Hepatocyte (in vitro differentiated cells): ENCODE measurements at places on chromosomes 13 and 19. TPM values are rescaled to one million over a fixed set of nuclear protein-coding genes. Genes with fewer than 3 reads are reported as not detected.

CFAP97D2 gene
- total RNA-seq, result not detected in 2 replicates

RNF17 gene
- total RNA-seq, result not detected in 2 replicates

ELSPBP1 gene
- 1.0 and 2.4 TPM in 2 replicates for total RNA-seq

LAIR1 gene
- 0.20 and 3.9 TPM in 2 replicates for total RNA-seq

ATP4A gene
- 5.0 and 6.4 TPM in 2 replicates for total RNA-seq

GRCh38 chr13:19958155-19959111 lies at the start of gene ZMYM2:
Gene ZMYM2, plus strand, starts transcription at chr13:19958727. Its CDS starts 34,346 bp downstream, at chr13:19993073.
- peak within 1 kb of the TSS; percentile 100 for H3K27ac ChIP-seq
- H3K27me3 ChIP-seq, result no peaks in the 10 kb centered on the region
- H3K4me3 ChIP-seq, result peak within 1 kb of the TSS; percentile 69
- no peaks in the 10 kb centered on the region for H3K36me3 ChIP-seq
- peaks cover 18% of the 10 kb centered on the region for H3K4me1 ChIP-seq
- DNase-seq, result peak; percentile 99

GRCh38 chr19:47156861-47157430 lies 26.3 kb downstream of the SAE1 start:
- no peak overlapping the region for H3K4me3 ChIP-seq
- no peaks in the 10 kb centered on the region for H3K27me3 ChIP-seq
- no peak for DNase-seq
- no peaks in the 10 kb centered on the region for H3K36me3 ChIP-seq

GRCh38 chr13:26037302-26037701 lies 14.5 kb downstream of the SHISA2 start:
- no peak for DNase-seq
- no peaks in the 10 kb centered on the region for H3K4me1 ChIP-seq
- H3K4me3 ChIP-seq, result no peak overlapping the region
- H3K36me3 ChIP-seq, result no peaks in the 10 kb centered on the region
- H3K27me3 ChIP-seq, result no peaks in the 10 kb centered on the region
- H3K27ac ChIP-seq, result no peak overlapping the region

DNA sequence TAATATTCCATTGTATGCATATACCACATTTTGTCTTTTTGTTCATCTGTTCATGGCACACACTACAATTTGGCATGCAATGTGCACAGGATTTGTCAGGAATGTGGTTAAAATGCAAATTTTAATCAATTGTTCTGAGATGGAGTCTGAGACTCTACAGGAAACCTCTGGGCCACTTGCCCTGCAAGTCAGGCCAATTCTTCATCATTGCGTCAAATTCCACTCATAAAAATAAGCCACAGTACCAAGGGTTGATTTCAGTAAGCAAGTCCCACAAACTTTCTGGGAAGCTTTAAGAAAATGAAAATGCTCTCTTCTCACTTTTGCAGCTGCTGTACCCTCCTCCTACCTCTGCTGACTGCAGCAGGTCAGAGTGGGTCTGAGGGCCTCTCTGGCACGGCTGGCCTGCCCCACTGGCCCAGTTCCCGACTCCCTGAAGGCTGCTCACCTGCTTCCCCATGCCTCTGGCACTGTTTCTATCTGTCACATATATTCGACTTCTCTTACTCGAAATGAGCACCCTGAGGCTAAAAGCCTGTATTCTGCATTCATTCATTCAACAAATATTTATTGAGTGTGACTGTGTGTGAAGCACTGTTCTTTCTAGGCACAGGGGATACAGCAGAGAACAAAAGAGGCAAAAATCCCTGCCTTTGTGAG lies 83.8 kb upstream of the WASF3 start:
- H3K4me1 ChIP-seq, result peaks cover 13% of the 10 kb centered on the region
- no peak overlapping the region for H3K27ac ChIP-seq
- no peak for DNase-seq
- no peaks in the 10 kb centered on the region for H3K27me3 ChIP-seq
- no peak overlapping the region for H3K4me3 ChIP-seq

GRCh38 chr19:33797802-33798671 lies 1.4 kb downstream of the KCTD15 start:
- peak overlapping the region; percentile 93 for H3K4me3 ChIP-seq
- DNase-seq, result peak; percentile 55
- no peaks in the 10 kb centered on the region for H3K27me3 ChIP-seq
- H3K36me3 ChIP-seq, result no peaks in the 10 kb centered on the region
- peaks cover 5% of the 10 kb centered on the region for H3K4me1 ChIP-seq
- peak overlapping the region; percentile 96 for H3K27ac ChIP-seq

DNA sequence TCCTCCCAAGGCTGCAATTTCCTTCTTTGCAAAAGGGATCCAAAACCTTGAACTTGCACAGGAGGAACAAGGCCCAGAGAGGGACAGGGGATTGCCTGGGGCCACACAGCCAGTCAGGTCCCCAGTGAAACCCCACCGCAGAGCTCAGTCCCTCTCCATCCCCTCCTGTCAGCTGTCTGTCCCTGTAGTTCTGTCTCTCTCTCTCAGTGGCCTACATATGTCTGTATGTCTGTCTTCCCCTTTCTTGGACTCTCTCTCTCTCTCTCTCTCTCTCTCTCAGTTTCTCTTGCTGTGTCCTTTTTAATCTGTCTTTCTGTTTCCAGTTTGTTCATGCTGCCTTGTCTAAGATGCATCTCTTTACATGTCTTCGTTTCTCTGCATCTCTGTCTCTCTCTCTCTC lies 11.5 kb downstream of the CEACAM19 start:
- DNase-seq, result no peak
- H3K4me1 ChIP-seq, result no peaks in the 10 kb centered on the region
- H3K4me3 ChIP-seq, result no peak overlapping the region
- H3K27ac ChIP-seq, result no peak overlapping the region

GRCh38 chr13:73983109-73983508 lies 151.1 kb downstream of the KLF12 start:
- no peaks in the 10 kb centered on the region for H3K36me3 ChIP-seq
- no peak overlapping the region for H3K27ac ChIP-seq
- H3K4me3 ChIP-seq, result no peak overlapping the region
- H3K27me3 ChIP-seq, result no peaks in the 10 kb centered on the region
- peaks cover 1% of the 10 kb centered on the region for H3K4me1 ChIP-seq

DNA sequence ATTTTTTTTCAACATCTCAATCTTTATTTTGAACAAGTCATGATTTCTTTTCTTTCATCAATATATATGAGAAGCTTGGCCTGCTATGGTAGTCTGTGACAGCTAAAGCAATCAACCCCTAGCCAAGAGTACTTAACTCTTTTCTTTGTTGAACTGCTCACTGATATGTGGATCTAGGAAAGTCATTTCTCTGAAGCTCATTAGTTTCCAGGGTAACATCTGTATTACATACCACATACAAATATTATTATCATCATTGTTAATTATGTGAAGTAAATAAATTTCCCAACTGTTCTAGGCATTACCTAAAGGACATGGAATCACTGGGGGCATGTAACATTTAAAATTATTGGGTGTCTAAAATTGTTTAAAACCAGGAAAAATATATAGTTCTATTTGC lies 267.3 kb downstream of the DCT start:
- peaks cover 4% of the 10 kb centered on the region for H3K4me1 ChIP-seq
- H3K27me3 ChIP-seq, result no peaks in the 10 kb centered on the region
- DNase-seq, result no peak
- no peak overlapping the region for H3K27ac ChIP-seq
- no peaks in the 10 kb centered on the region for H3K36me3 ChIP-seq

GRCh38 chr13:73090116-73090822 lies 31.5 kb downstream of the KLF5 start:
- no peak overlapping the region for H3K4me3 ChIP-seq
- peak; percentile 80 for DNase-seq
- peak overlapping the region; percentile 97 for H3K27ac ChIP-seq
- no peaks in the 10 kb centered on the region for H3K36me3 ChIP-seq
- no peaks in the 10 kb centered on the region for H3K27me3 ChIP-seq
- H3K4me1 ChIP-seq, result no peaks in the 10 kb centered on the region

DNA sequence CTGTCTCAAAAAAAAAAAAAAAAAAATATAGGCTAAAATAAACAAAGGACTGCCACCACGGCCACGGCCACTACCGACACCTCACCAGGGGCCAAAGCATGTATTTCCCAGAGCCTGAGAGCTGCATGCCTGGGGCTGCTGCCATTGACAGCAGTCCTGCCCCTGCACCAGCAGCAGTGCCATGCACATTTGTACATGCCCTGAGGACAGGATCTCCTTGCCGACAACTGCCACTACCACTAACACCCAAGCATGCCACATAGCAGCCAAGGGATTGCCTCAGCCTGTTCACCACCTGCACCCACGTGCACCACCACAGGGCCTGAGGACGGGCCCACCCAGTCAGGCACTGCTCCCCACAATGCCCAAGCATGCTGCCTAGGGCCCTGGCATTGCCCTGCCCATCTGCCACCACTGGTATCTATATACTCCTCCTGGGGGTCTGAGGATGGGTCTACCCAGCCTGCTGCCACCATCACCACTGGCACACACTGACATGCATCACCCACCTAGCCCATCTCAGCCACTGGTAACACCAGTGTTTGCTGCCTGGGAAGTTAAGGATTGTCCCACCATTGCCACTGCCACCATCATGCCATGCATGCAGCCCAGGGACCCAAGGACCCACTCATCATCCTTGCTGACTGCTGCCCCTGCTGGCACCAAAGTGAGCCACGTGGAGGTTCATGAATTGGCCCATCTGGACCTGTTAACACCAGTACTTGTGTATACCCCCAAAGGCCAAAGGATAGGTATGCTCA lies 10.6 kb upstream of the NUP62 start:
- DNase-seq, result no peak
- H3K27me3 ChIP-seq, result no peaks in the 10 kb centered on the region
- no peak overlapping the region for H3K27ac ChIP-seq
